Thoracic aorta (tissue), 2 donors: ENCODE measurements at places on chromosomes 1 and 21. TPM values are rescaled to one million over a fixed set of nuclear protein-coding genes. Genes with fewer than 3 reads are reported as not detected.

The TMPRSS15 gene
- not detected for total RNA-seq

The TSTD1 gene
- total RNA-seq, result 34.2 TPM

DNA sequence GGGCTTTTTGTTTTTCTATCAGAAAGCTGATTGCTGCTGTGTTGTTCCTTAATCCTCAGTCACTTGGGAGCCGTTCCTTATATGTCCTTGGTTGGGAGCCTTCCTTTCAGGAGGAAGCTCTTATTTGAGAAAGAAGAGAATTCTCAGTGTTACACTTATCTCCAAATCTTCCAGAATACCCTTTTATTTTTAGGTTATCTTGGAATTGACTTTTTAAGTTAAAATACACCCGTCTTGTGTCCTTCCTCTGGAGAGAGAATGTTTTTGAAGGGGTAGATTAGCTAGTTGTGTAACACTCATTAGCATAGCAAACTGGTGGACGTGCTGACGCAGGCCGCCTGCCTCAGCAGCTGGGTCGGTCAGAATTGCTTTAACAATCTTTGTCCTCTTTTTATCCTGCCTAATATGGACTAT, 42.1 kb downstream of the LRRC8B start:
- DNase-seq, result no peak
- H3K27ac ChIP-seq, result no peak overlapping the region
- no peaks in the 10 kb centered on the region for H3K36me3 ChIP-seq
- H3K4me1 ChIP-seq, result peaks cover 12% of the 10 kb centered on the region
- H3K4me3 ChIP-seq, result peak overlapping the region; percentile 41

- no peak overlapping the region for H3K27ac ChIP-seq
- no peak for DNase-seq
- H3K4me1 ChIP-seq, result no peaks in the 10 kb centered on the region
- no peaks in the 10 kb centered on the region for H3K27me3 ChIP-seq
- no peaks in the 10 kb centered on the region for H3K36me3 ChIP-seq
- H3K4me3 ChIP-seq, result no peak overlapping the region
Measured at GRCh38 chr1:165222580-165222979, 133.9 kb downstream of the LMX1A start.

- no peak overlapping the region for H3K27ac ChIP-seq
- no peaks in the 10 kb centered on the region for H3K4me1 ChIP-seq
- H3K36me3 ChIP-seq, result no peaks in the 10 kb centered on the region
- no peak for DNase-seq
Measured at GRCh38 chr1:192160196-192160595, 1.9 kb downstream of the RGS18 start.
